Fibroblast of pulmonary artery (primary cell): ENCODE measurements at places on chromosomes 7 and 10.
A peak's percentile ranks its signal among the peaks of the same experiment; 100 is the strongest.

- DNase-seq = no peak
These were observed 175.7 kb upstream of the AUTS2 start for GRCh38 chr7:69422574-69422985.

- peak; percentile 94 for DNase-seq
These were observed 52.0 kb downstream of the P4HA1 start for GRCh38 chr10:73044378-73045285.

- peak; percentile 16 for DNase-seq
These were observed 318.1 kb downstream of the KCNMA1 start for GRCh38 chr10:77319557-77319956.

DNA sequence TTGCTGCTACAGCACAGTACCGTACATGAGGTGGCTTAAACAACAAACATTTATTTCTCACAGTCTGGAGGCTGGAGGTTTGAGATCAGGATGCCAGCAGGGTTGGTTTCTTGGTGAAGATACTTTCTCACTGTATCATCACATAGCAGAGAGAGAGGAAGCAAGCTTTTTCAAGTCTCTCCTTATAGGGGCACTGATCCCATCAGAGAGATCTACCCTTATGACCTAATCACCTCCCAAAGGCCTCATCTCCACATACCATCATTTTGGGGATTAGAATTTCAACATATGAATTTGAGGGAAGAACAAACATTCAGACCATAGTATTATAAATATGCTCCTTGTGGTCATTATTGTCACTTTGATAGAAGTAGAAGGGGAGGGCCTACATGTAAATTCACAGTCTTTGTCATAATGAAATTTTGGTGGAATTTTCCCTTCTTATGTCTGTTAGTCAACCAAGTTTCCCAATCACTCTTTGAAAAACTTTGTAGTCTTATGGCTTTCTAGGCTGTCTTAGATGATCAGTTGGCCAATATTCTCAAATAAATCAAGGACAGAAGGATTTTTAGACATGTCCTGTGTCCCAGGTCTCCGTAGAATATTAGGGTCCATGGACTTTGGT is 606.2 kb downstream of the LRMDA start:
- no peak for DNase-seq

- peak; percentile 50 for DNase-seq
These were observed 80.4 kb downstream of the CUBN start for GRCh38 chr10:17049195-17049594.
